Activated CD4-positive, CD25-positive, alpha-beta regulatory T cell treated with anti-CD3 and anti-CD28 coated beads, Interleukin-2, amount 50 U/mL, for 24 hours (primary cell): ENCODE measurements at places on chromosomes 3 and 15.

DNA sequence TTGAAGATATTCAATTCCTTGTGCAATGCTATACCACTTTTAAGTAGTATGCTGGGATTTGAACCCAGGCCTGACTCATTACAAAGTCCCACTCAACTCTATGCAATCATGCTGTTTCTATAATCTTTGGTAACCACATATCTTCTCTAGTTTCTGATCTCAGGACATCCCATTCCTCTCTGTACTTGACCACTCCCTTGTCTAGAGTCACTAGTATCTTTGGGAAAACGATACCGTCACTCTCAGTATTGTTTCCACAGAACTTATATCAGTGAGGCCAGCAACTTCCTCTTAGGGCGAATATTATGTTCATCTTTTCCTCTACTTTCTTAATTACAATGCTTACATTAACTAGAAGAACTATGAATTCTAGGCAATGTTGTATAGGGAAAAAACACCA is 137.3 kb upstream of the TSPAN3 start:
- ATAC-seq, result no peak

- no peak for ATAC-seq
Measured at GRCh38 chr3:190260301-190260700, 61.9 kb downstream of the CLDN1 start.

GRCh38 chr15:81758818-81759284 is 287.0 kb downstream of the MEX3B start:
- no peak for ATAC-seq

DNA sequence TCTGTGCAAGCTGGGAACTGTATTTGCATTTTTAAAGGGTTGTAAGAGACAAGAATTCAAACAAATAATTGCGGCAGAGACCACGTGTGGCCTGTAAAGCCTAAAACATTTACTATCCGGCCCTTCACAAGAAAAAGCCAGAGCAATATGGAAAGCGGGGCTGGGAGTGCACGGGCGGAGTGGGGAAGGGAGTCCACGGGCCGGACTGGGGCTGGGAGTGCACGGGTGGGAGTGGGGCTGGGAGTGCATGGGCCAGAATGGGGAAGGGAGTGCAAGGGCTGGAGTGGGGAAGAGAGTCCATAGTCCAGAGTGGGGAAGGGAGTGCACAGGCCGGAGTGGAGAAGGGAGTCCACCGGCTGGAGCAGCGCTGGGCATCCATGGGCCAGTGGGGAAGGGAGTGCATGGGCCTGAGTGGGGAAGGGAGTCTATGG is 41.2 kb downstream of the KLF15 start:
- no peak for ATAC-seq

DNA sequence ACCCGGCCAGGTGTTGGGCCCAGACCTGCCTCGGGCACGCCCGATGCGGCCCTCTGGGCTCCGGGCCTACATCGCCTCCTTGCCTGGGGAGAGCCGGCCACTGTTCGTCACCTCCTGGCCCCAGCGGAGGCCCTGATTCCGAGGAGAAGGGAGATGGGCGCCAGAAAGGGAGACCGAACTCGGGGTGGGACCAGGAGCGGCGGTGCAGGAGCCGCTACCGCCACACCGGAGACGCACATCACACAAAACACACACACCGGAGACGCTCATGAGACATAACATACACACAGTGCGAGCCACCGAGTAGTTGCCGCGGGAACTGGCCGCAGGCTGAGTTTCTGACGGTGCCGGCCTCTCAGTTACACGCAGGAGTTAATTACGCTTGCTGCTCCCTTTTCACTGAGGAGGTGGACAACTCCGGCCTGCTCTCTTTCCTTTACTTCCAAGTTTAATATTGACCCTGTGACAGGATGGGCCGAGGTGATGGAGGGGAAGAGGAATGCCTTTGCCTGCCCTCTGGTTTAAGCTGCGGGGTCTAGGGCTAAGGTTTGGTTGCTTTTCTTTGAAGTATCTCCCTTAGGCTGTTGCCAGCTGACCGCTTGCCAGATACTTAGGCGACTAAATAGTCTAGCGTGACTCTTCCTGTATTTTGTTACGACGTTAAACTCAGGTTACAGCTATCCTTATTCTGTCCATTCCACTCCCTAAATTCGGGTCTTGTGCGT is 570 bp downstream of the PCNP start:
- ATAC-seq, result peak; percentile 53

- ATAC-seq, result no peak
Measured at GRCh38 chr3:23685541-23686258, 120.1 kb upstream of the UBE2E1 start.

GRCh38 chr15:82272154-82272553 is 9.5 kb downstream of the SAXO2 start:
- no peak for ATAC-seq

GRCh38 chr3:197365586-197365985 is 67.2 kb upstream of the DLG1 start:
- ATAC-seq, result no peak

GRCh38 chr3:178159691-178160220 is 376.5 kb upstream of the KCNMB2 start:
- ATAC-seq, result no peak

- ATAC-seq, result no peak
Measured at GRCh38 chr3:146493761-146494160, 24.4 kb upstream of the PLSCR2 start.

- no peak for ATAC-seq
Measured at GRCh38 chr3:128301186-128302023, 148.1 kb downstream of the EEFSEC start.

DNA sequence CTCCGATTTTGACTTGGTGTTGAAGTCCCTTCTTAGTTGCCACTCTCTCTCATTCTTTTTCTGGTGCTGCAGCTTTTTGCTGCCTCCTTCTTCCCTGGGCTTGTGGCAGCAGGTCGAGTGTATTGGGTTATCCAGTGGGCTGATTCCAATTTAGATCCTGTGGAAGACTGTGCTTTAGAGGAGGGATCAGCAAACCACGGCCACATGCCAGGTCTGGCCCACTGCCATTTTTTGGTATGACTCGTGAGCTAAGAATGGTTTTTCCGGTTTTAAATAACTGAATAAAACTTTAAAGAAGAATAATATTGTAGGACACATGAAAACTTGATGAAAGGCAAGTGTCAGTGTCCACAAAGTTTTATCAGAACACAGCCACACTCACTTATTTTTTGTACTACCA is 330.5 kb downstream of the ROBO2 start:
- no peak for ATAC-seq

DNA sequence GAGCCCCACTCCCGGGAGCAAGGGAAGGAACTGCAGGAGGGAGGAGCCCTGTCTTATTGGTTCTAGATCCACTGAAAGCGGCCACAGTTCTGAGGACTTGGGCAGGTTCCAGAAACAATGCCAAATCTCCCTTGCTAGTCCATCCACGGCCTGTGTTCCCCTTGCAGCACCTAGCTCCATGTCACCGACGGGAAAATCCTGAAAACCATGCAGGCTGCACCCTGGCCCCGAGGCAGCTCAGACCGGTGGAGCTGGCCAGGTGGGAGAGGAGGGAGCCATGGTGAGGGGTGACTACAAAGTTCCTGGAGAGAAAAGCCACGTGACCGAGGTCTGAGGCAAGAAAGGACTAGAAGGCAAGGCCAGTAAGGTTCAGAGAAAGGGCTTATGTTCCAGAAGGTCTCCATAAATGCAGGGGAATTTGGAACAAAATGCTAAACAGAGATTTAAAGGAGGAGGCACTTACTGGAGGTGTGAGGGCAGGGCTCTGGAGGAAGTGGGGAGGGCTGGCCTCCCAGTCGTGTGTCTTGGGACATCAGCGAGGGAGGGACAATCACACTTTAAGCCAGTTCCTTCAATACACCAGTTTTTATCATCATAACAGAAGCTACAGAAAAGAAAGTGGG is 5.4 kb downstream of the MGLL start:
- no peak for ATAC-seq

- ATAC-seq, result peak; percentile 33
Measured at GRCh38 chr3:48655606-48656005, 7.1 kb downstream of the CELSR3 start.

DNA sequence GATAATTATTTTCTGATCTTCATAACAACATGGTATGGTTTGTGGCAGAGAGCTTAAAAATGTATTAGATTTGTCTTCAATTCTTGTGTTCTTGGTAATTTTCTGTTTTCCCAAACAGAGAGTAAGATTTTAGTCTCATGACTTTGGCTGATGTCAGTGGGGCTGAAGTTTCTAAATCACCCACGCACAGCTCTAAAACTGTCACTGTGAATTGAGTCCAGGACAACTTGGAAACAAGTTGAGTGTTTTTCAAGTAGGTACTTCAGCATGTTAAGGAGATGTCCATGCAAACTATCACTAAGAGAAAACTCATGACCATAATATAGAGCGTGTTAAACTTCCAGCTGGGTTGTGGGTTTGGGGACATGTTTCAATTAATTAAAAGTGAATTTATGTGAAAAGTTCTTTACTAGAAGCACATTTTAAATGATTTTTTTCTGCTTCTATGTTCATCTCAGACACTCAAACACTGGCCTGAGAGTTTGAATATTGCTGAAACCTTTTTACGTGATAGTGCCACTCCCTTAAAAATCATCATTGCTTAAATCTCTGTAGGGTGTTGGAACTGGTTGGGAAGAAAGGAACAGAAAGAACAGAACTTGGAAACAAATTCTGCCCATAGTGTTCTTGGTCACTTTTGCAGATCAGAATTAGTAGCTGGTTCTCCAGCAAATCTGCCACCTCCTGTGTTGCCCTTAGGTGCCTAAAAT is 89.8 kb downstream of the KLHL25 start:
- no peak for ATAC-seq

DNA sequence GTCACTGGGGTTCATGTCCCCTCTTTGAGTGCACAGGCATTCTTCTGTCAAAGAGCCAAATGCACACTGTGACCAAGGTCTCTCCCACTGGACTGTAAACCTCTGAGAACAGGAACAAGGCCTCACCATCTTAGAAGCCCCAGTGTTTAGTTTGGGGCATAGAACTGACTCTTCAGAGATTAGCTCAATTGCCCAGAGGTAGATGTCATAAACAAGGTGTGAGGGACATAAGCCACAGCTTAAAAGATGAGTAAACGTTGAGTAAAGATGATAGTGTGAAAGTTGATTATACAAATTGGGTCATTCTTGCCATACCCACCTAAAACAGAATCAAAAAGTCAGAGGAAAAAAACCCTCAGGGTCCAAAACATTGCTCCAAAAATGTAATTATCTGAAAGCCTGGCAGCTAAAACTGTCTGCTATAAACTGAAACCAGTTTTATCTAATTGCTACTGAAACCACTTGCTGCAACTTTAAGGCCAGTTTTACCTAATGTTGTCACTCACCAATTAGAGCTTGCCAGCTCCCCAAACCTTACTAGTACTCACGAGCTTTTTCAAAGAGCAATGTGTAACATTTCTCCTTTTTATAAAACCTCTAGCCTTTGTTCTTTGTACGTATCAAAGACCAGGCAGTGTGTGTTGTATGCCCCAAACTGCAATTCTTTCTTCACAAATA is 415.2 kb downstream of the RAP2B start:
- ATAC-seq, result no peak

DNA sequence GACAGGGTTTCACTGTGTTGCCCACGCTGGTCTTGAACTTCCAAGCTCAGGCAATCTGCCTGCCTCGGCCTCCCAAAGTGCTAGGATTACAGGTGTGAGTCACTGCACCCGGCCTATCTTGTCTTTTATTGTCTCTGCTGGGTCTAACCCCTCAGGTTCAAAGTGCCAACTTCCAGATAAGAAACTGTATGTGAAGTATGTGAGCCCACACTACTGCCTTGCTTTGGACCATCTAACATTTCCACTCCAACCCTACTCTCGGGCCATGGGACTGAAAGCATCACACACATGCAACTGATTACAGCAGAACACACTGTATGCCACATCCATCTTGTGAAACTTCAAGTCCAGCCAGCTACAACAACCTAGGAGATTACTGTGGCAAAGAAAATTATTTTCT is 256.1 kb upstream of the VEPH1 start:
- ATAC-seq, result no peak

- ATAC-seq, result no peak
Measured at GRCh38 chr3:158379517-158379916, 191.5 kb upstream of the MLF1 start.
